SJSA1 (cell line): ENCODE measurements at places on chromosomes 3 and 15.

- no peak overlapping the region for H3K27ac ChIP-seq
- H3K4me3 ChIP-seq = no peak overlapping the region
- peaks cover 44% of the 10 kb centered on the region for H3K27me3 ChIP-seq
- no peak for DNase-seq
- no peaks in the 10 kb centered on the region for H3K4me1 ChIP-seq
- H3K36me3 ChIP-seq = no peaks in the 10 kb centered on the region
Observed at GRCh38 chr15:58159827-58160386, 21.7 kb downstream of the AQP9 start.

- H3K4me1 ChIP-seq = peaks cover 9% of the 10 kb centered on the region
- H3K4me3 ChIP-seq = no peak overlapping the region
- no peak for DNase-seq
Observed at GRCh38 chr15:68051109-68051508, 3.0 kb upstream of the PIAS1 start.

DNA sequence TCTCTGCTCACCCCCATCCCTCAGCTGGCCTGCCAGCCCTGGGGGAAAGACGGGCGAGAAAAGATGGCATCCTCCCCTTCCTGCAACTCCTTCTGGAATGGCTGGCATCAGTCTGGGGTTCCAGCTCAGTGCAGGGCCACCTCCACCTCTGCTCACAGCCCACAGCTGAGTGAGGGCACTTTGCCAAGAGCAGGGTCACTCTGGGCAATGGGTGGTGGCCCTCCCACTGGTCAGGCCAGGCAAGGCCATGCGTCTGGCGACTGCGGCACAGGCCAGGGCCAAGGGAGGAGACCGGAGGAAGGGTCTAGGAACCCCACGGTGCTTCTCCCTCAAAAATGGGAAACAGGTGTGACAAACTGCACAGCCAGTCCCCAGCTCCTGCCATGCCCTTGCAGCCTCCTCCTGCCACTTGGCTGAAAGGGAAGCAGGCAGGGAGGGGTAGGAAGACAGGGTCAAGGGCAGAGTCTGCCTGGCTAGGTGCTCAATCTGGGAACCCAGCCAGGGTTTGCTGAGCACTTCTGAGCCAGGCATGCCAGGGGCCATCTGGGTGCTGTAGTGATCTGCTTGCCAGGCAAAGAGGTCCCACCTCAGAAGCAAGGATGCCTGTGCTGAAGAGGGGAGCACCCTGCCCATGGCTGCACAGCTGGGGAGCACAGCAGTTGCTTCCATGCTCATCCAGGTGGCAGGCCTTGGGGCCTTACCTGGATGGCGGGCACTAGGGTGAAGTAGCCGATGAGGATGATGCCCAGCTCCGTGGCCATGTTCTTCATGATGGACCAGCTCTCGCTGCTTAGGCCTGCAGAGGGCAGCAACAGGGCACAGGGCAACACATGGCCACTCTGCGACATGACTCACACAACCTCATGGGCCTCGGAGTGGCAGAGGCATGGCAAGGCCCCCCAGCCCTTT, 41.2 kb downstream of the PTPN23 start:
- peaks cover 10% of the 10 kb centered on the region for H3K4me1 ChIP-seq
- H3K27me3 ChIP-seq = no peaks in the 10 kb centered on the region
- DNase-seq = no peak
- H3K36me3 ChIP-seq = peaks cover 23% of the 10 kb centered on the region; the same call in 1 of the 2 replicates

DNA sequence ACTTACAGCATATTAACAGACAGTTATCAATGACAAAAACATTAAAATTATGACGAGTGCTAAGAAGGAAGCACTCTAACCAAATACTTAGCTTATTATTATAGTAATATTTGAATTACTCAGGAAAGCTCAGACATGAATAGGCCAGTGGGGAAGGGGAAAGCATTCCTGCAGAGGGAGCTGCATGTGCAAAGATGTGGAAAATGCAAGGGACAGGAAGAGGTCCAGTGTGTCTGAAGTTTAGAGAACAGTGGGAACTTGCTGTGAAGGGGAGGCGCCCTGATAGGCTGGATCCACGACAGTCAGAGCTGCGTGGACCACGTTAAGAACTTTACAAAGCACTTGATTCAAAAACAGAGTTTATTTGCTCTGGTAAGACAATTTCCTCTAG, 1.2 kb upstream of the SPICE1 start:
- DNase-seq = no peak
- H3K4me3 ChIP-seq = no peak overlapping the region
- H3K27me3 ChIP-seq = no peaks in the 10 kb centered on the region; the same call in none of the 2 replicates
- no peak overlapping the region for H3K27ac ChIP-seq
